ENCODE measurements at places on chromosomes 7 and 10.

- DNase-seq, result no peak
These were observed 147.9 kb downstream of the PARD3 start for GRCh38 chr10:34667177-34667576.

- DNase-seq, result no peak
These were observed 221.7 kb upstream of the LYZL1 start for GRCh38 chr10:29067161-29067560.

DNA sequence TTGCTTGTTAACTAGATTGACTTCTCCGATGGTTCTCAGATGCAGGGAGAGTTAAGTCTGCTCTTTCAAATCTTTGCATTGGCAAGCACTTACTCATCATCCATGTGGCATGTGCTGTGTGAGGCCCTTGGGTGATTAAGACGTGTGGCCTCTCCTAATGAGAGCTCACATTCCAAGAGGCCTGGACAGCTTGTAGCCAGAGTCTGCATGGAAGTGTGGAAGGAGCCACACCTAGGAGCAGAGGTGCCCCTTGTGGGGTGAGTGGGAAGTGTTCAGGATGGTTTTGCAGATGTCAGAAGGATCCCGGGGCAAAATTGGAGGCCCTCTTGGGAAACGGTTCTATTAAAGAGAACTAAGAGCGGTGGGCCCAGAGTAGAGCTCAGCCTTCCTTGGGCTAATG lies 225.9 kb downstream of the PAXIP1 start:
- DNase-seq, result no peak

GRCh38 chr10:70175516-70175915 lies 5.2 kb upstream of the SAR1A start:
- DNase-seq, result no peak

GRCh38 chr7:155830961-155831806 lies 18.9 kb upstream of the SHH start:
- no peak for DNase-seq

- no peak for DNase-seq
These were observed 366.9 kb downstream of the XPNPEP1 start for GRCh38 chr10:109556399-109556798.

DNA sequence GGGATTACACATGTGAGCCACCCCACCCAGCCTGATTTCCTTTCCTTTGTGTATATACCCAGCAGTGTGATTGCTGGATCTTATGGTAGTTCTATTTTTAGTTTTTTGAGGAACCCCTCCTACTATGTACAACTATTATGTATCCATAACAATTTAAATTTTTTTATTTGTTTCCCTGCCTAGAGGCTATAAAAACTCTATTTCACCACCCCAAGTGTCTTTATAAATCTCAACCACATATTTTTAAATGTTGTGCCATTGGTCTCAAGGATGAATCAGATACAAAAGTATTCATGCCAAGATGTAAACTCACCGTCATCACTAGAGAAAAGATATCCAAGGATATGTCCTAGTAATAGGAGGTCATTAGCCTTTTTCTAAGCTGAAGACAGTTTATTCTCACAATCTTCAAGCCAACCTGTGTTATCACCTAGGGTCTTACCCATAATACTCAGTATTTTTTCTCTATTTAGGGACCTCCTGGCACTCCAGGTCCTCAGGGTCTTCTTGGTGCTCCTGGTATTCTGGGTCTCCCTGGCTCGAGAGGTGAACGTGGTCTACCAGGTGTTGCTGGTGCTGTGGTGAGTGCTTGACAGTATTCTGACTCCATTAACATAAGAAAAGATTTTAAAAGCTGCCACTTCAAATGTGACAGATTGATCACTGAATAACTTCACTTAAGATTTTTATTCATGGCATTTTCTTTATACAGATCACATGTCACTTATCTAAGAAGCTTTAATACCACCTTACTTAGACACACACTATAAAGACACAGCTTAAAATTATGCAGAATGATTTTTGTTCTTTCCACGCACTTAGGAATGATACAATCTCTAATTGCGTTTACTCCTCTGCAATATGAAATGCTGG lies 29.4 kb downstream of the COL1A2 start:
- DNase-seq, result no peak

DNA sequence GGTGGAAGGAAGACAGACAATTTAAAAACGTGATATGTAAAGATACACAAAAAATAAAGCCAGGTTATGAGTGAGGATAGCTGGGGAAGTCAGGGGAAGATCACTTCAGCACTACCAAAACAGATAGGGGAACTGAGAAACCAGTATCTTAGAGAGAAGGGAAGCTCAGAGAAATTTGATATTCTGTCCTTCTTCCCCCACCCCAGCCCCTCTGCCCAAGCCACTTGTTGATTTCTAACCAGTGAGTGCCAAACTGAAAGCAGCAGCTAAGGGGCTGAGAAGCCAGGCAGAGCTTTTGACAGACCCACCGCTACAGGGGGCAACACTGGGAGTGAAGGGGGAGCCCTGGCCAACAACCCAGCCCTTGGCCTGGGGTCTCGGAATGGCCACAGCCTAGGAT lies 9.1 kb upstream of the SLC29A3 start:
- DNase-seq, result no peak

GRCh38 chr10:58992830-58993460 lies 183.5 kb upstream of the PHYHIPL start:
- no peak for DNase-seq

DNA sequence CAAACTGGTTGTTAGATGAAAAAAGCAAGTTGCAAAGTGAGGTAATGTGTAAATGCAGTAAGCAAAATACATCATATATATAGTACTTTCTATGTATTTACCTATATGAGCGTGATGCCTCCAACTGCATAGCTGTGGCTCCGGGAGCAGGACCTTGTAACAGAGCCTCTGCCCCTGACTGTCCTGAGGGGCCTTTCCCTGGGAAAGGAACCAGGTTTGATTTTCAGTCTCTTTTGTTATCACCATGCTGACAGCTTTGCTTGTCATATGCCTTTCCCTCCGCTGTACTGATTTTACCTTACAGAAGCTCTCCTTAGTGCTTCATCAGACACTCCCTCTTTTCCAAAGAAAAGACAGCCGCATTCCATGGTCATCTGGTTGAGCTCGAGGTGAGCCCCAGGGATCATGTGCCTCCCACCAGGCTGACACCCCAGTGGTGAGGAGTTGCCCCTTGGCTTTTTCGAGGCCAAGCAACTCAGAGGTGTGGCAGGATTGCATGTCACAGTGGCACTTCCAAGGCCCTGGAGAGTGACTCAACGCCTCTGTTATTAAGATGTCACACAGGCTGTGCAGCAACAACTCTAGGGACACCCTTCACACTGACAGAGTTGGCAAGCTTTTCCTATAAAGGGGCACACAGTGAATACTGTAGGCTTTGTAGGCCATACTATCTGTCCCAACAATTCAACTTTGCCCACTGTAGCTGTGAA lies 78.9 kb downstream of the ALOX5 start:
- no peak for DNase-seq

DNA sequence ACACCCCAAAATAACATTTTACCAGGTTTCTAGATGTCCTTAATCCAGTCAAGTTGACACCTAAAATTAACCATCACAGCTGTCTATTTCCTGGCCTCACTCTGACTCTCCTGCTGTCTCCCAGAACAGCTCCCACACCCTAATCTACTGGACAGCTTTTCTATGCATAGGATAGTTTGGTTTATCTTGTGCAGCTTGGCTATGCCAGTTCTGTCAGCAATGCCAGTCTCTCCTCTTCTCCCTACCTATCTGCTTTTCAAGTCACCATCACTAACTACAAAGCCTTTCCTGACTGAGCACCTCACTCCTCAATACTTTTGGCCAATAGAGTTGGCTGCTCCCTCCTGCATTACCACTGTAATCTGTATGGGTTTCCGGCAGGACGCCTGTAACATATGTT lies 5.0 kb downstream of the NCOA4 start:
- DNase-seq, result no peak

- DNase-seq, result peak; percentile 81
These were observed 19.7 kb upstream of the RHOBTB1 start for GRCh38 chr10:60963441-60964256.

DNA sequence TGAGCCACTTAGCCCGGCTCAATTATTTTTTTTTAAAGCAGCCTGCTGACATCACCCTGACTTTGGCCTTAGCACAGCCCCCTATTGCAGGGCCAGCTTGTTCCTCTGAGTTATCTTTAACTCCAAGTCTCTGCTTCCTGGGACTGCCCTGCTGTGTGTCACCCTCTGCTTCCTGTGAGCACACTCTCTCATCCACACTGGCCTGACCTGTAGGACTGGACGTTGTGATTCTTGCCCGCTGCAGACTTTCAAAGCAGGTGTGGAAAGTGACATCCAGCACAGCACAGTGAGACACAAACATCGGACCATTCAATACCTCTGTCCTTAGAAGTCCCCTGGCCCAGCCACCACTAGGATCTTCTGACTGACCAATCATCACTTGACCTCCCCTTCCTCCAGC lies 26.4 kb upstream of the HSPA12A start:
- no peak for DNase-seq

- DNase-seq, result no peak
These were observed 432.5 kb downstream of the PARD3 start for GRCh38 chr10:34382626-34383025.

GRCh38 chr10:101287997-101288635 lies 58.9 kb upstream of the LBX1 start:
- DNase-seq, result no peak

- DNase-seq, result no peak
These were observed 316.4 kb downstream of the PTEN start for GRCh38 chr10:88179831-88180230.

DNA sequence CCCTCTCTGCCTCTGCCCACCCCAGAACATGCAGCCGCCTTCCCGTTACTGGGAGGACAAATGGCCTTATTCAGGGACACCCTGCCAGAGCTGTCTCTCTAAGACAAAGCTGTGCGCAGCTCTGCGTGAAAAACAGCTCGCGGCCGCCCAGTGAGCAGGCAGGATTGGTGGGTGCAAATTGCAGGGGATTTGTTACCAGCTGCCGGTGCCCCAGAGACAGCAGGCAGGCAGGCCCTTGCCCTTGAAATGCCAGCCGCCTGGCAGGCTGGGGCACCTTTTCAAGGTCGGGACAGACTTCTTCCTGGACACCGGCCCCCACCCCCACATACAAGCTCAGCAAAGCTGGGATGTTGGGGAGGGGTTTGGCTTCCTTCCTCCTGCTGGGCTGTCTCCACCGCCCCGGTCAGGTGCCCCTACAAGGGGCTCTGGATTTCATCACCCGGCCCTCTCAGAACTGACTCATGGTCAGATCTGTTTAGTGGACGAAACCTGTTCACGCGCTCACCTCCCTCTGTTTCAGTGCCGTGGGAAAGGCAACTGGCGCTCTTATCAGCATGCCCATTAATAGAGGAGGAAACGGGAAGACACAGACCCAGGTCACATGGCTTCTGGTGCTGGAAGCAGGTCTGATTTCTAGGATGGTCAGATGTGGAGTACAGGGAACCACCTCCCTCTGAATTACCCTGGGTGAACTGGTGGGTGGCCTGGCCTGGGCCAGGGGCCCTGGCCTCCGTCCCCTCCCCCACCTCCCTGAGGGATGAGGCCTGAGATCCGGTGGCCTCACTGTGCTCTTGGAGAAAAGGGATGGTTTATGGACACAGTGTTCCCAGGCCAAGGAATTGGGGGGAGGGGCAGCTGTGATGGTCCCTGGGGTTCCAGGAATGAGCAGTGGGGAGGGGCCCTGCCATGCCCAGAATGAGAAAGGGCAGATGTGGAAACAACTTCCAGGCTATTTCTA lies 123.9 kb upstream of the PPIF start:
- DNase-seq, result no peak

- no peak for DNase-seq
These were observed at the start of gene CPVL for GRCh38 chr7:29146057-29146706. Gene CPVL, minus strand, starts transcription at chr7:29146537. Its CDS starts 25,476 bp downstream, at chr7:29121061.

GRCh38 chr7:66664590-66665293 lies 36.1 kb downstream of the KCTD7 start:
- no peak for DNase-seq

GRCh38 chr7:151134743-151135524 lies 32.6 kb downstream of the GBX1 start:
- no peak for DNase-seq

- DNase-seq, result no peak
These were observed 780 bp downstream of the PLEKHA8 start for GRCh38 chr7:30028749-30029635.

- DNase-seq, result no peak
These were observed 318.5 kb downstream of the SH2D4B start for GRCh38 chr10:80856186-80856585.

- DNase-seq, result peak; percentile 90
These were observed 21.8 kb upstream of the SMNDC1 start for GRCh38 chr10:110326351-110327032.

DNA sequence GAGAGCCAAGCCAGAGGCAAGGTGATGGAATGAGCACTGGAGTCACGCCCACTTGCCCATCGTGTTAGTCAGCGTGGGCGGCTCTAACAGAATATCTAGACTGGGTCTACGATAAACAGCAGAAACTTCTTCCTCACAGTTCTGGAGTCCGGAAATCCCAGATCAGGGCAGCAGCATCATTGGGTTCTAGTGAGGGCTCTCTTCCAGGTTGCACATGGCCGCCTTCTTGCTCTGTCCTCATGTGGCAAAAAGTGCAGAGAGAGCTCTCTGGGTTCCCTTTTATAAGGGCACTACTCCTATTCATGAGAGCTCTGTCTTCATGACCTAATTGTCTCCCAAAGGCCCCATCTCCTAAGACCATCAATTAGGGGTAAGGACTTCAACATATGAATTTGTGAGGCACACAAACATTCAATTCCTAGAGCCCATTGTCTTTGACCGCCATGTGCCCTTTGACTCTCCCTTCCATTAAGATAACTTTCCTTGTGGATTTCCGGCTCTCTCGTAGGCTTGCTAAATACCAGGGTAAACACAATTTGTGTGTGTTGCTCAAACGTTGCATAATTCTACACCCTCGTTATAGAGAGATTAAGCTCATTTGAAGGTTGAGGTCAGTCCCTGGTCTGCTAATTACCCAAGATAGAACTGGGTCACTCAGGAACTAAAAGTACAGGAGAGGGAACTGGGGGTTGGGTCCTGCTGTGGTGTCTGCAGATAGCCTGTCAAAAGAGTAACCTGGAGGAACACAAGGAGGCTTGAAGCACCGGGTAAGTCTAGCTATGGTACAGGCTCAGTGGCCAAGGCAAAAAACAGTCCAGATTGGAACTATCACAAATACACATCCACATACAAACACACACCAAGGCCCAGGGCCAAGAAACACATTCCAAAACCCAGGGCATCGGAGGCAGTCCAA lies 28.7 kb upstream of the USP6NL start:
- no peak for DNase-seq

DNA sequence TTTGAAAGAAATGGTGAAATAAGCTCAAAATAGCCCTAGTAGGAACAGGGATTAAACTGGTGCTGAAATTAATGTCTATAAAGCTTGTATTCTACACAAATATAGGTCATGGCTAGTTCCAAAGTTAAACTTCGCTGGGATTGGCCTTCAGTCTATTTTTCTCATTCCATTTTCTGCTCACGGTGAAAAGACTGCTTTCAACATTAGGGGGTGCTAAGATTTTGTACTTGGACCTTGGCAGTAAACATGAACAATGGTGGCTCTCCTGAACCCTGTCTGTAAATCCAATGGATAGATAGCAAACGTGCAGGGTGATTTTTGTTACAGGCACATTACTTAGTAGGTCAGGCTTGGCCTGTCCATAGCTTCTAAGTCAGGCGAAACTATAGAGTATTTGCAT lies 36.0 kb upstream of the RSU1 start:
- DNase-seq, result peak; percentile 58
